ENCODE measurements at places on chromosomes 5 and 9. TPM values are rescaled to one million over a fixed set of nuclear protein-coding genes. Genes with fewer than 3 reads are reported as not detected.

DNA sequence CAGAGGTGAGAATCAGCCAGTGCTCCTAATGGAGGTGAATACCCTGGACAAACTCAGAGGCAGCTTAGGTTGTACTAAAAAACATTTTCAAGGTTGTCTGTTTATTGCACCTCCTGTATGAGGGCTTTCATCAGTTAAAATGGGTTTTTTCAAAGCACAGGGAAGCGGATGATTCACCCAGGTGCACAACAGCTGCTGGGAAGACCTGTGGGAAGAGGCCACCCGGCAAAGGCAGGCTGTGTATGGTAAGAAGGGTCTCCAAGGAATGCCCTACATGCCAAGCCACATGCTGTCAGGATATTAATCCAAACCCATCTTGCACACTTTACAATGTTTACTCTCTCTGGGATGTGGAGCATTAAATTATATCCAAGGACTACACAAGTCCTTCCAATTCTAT, 14.7 kb downstream of the SIL1 start:
- no peak for DNase-seq

DNA sequence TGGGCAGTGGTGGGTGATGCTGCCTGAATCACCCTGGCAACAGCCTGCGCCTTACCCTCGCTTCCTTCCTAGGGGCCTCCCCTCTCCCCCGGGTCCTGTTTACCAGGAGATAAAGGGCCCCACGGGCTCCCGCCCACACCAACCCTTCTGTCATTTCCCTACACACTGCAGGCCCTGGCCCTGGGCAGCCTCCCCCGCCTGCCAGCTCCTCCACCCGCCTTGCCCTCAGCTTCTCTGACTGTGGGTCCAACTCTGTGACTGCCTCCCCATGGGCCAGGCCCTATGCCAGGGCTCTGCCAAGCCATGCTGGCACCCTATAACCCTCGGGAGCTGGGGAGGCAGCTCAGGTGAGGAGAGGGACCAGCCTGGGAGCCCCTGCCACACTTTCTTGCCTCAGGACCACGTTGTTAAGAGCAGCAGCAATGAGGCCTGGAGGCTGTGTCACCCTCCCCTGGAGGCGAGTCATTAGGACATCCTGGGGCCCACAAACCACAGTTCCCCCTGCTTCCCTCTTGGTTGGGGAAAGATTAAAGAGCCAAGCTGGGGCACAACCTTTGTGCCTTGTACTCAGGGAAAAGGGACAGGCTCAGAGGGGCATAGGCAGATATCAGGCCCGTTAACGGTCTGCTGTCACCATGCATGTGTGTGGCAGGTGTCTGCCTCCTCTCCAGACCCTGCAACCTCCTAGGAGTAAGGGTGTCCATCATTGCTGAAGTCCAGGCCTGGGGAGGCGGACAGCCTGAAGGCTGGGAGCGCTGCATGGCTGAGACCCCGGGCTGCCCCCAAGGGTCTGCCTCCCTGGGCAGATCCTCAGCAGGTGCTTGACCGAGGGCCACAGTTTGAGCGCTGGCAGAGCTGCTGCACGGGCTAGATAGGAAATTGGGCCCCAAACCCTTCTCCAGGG, 2.8 kb downstream of the MGAT4B start:
- DNase-seq = peak; percentile 58

DNA sequence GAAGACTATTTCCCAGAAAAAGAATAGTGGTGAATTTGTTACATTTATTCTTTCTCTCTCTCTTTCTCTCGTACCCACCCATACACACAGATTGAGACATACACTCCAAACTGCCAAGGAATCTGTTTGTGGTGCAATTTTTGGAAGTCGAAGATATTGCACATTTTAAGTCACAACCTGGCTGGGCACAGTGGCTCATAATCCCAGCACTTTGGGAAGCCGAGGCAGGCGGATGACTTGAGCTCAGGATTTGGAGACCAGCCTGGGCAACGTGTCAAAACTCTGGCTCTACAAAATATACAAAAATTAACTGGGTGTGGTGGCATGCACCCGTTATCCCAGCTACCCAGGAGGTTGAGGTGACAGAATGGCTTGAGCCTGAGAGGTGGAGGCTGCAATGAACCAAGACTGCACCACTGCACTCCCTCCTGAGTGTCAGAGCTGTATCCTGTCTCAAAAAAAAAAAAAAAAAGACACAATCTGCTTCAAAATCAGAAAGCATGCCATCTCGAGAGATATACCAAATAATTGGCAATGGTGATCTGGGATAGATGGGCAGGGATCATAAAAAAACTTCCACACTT, 19.2 kb upstream of the PLIN2 start:
- DNase-seq = no peak

GRCh38 chr5:53399926-53400697, 80.3 kb upstream of the FST start:
- no peak for DNase-seq

GRCh38 chr9:95725045-95725444, 150.4 kb upstream of the ERCC6L2 start:
- DNase-seq = no peak

DNA sequence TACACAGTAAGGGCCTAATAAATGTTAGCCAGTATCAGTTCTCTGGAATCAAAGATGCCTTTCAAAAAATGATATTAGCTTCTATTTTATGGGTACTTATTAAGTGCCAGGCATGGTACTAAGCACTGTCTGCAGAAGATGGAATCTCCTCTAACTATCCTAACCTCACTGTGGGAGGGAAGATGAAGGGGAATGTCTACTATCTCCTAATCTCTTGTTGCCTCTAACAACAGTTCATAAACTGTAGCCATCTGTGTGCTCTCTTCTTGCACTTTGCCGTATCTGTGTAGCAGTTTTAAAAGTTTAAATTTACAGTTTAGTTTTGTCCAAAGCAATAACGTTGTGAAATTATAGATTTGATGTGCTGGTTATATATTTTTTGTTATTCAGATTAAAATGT, 99.6 kb upstream of the CCDC112 start:
- DNase-seq = no peak

DNA sequence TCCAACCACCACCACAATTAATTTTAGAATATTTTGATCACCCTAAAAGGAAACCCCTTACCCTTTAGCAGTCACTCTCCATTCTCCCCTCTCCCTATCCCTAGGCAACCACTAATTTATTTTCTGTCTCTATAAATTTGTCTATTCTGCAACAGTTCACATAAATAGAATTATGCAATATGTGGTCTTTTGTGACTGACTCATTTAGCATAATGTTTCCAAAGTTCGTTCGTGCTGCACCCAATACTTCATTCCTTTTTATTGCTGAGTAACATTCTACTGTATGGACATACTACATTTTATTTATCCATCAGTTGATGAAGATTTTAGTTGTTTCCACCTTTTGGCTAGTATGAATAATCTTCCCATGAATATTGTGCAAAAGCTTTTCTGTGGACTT, 18.2 kb upstream of the CDC20B start:
- no peak for DNase-seq

DNA sequence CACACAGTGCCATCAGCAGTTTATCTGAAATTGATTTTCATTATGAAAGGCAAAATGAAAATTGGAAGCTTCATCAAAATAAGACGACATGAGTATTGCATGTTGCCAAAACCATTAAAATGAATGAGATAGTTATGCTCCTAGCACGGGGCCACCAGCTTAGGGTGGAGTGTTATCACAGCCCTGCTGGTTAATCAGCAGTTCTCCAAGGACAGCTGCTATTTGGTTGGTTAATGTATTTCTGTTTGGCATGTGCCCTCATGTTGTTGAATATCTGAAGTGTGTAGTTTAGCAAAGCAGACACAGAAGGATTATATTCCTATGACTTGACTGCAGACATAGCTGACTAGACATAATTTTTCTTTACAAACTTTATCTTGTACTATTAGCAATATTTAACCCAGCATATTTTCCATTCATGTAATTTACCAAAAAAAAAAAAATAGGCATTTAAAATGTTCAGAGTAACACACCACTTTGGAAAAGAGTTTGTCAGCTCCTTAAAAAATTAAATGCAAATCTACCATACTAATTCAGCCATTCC, 98.6 kb upstream of the PIK3R1 start:
- DNase-seq = no peak

DNA sequence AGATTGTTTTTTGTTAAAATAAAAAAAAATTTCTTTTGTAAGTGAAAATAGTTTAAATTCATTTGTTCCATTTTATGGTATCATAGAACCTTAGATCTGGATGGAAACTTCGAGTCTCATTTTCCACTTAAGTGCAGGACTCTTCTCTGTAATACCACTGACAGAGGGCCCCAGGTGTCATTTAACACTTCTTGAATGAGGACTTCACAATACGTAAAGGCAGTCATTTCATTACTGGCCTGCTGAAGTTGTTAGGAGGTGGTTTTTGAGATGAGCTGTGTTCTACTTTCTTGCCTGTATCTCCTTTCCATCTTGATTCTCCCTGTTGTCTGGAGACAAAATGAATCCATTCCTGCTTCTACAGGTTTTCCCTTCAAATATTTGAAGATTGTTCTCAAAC, 455.3 kb downstream of the DMRT2 start:
- no peak for DNase-seq

GRCh38 chr5:127839496-127840197, 136.5 kb downstream of the CCDC192 start:
- peak; percentile 30 for DNase-seq

DNA sequence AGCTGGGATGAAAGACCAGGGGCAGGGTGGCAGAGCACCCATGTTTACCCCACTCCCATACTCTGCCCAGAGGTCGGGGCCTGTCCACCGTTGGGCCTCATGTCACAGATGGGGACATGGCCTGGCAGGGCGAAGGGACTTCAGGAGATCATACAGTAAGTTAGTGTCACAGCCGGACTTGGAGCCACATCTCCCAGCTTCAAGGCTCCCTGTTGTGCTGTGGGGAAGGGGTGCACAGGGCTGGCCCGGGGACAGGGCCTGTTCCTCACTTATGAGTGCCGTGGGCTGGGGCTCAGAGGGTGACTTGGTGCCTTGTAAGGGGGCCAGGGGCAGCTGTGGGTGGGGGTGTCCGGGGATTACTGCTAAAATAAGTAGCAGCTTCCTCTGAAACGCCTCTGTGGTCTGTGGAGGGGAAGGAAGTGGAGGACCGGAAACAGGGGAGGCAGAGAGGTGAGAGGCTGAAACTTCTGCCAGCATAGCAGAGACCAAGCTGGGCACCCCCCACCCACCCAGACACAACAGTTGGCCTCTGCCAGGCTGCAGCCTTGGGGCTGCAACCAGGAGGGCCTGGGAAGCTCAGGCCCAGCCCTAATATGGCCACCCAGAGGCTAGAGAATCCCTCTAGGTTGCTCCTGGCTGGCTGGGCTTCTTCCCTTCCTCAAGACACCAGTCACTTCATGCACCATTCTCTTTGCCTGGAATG, 41.1 kb upstream of the NEK6 start:
- DNase-seq = peak; percentile 63

GRCh38 chr9:115211413-115212124, 93.6 kb upstream of the TNC start:
- DNase-seq = no peak

GRCh38 chr5:168658394-168658793, 79.2 kb upstream of the PANK3 start:
- no peak for DNase-seq

GRCh38 chr5:78327761-78328510, 32.5 kb upstream of the SCAMP1 start:
- DNase-seq = peak; percentile 27

DNA sequence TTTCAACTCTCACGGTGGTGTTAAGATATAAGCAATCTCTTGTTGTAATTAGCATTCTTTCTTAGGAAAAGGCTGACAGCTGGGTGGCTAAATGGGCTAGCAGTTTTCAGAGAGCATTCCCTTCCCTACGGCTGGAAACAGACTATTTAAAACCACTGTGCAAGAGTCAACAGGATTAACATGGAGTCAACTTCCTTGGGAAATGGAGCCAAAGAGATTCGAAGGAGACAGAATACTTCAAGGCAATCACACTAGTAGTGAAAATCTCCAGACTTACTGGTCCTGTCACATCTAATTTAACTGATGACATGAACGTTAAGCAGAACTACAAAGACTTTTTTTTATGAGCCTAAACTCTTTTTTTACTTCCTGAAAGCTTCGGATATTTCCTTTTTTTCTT, 453.3 kb upstream of the ITGA1 start:
- no peak for DNase-seq

DNA sequence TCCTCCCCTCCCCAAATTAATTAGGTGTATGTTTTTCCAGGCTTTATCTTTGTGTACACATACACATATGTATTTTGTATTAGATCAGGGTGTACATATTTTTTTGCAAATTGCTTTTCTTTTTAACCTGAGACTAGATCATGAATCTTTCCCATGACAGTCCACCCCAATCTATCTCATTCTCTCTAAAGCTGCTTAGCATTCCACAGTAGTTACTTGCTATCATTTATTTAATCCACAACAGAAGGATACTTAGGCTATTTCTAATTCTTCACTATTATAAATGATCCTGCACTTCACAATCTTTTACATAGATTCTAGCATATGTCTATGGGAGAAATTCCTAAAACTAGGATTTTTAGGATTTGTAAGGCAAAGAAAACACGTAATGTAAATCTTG, 43.9 kb downstream of the SH3RF2 start:
- no peak for DNase-seq

DNA sequence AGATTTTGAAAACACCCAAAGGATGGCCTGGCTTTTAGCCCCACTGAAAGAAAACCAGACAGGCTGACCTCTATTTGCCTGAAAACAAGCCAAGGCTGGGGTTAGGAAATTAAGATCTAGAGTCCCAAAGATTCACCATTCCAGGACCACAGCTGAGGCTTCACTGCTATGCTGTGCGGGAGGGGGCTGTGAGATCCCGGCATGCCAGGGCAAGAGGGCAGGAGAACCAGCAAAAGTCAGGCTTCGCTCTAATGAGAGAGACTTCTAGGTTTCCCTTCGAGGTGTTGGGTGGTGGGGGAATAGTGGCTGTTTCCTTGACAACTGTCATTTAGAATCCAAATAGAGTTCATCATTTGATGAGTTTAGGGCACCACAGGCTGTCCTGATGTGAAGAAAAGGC, 152.9 kb upstream of the NFIB start:
- no peak for DNase-seq

DNA sequence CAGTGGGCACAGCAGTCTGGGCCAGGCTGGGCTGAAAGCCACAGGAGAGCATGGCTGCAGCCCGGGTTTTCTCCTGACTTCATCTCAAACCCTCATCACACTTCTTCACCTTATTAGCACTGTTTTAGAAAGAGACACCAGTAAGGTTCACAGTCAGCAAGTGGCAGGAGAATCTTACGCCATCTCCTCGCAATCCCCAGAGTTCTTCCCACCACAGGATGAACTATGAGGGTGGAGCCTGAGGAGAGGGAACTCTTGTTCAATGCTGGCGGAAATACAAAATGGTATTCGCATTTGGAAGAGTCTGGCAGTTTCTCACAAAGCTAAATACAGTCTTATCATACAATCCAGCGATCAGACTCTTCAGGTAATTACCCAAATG, 14.7 kb downstream of the BICD2 start:
- no peak for DNase-seq

GRCh38 chr5:57749396-57749795, 266.8 kb upstream of the ACTBL2 start:
- DNase-seq = no peak

The SLIT3 gene
- total RNA-seq = 57.3 TPM

The LYRM7 gene
- 5.8 TPM for total RNA-seq

The IRX2 gene
- total RNA-seq = 131 TPM

The SELENOP gene
- total RNA-seq = 525 TPM

The EXOC3 gene
- total RNA-seq = 149 TPM

The CDC26 gene
- 41.9 TPM for total RNA-seq

Measured in upper lobe of left lung (tissue), 6 donors.